ENCODE measurements at places on chromosomes 3 and 15.

DNA sequence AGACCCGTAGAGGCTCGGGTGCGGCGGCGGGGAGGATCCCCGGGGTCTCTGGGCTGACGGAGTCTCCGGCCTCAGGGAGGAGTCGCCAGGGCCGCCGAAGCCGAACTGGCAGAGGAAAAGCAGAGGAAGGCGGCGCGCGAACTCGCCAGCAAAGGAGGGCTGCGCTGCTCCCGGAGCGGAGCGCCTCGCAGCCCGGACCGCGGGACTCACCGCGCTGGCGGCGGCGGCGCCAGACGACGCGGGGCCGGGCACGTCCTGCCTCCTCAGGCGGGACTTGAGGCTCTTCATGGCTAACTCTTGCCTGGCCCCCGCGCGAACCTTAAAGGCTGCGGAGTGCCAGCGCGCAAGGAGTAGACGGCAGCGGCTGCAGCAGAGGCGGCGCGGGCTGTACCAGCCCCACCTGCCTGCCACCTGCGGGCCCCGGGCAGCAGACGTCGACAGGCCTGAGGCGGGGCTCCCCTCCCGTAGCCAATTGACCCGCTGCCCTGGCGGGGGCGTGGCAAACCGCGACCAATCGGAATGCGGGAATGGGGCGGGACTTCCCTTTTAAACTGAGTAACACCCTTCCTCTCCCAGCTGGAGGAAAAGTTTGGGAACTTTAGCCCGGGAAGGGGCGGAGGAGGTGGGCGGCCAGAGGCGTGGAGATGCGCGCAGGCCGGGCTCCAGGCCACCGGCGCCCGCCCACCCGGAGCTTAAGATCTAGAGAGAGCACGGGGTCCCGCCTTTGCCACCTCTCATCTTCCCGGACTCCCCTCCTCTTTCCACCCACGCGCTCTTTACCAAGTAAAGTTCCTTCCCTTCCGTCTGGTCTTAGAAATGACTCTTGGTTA, at the start of gene UACA:
UACA (minus strand) TSS at position 439 of the 830 bp plus-strand sequence; CDS start at position 288, 151 bp downstream.
- DNase-seq = peak; percentile 92

DNA sequence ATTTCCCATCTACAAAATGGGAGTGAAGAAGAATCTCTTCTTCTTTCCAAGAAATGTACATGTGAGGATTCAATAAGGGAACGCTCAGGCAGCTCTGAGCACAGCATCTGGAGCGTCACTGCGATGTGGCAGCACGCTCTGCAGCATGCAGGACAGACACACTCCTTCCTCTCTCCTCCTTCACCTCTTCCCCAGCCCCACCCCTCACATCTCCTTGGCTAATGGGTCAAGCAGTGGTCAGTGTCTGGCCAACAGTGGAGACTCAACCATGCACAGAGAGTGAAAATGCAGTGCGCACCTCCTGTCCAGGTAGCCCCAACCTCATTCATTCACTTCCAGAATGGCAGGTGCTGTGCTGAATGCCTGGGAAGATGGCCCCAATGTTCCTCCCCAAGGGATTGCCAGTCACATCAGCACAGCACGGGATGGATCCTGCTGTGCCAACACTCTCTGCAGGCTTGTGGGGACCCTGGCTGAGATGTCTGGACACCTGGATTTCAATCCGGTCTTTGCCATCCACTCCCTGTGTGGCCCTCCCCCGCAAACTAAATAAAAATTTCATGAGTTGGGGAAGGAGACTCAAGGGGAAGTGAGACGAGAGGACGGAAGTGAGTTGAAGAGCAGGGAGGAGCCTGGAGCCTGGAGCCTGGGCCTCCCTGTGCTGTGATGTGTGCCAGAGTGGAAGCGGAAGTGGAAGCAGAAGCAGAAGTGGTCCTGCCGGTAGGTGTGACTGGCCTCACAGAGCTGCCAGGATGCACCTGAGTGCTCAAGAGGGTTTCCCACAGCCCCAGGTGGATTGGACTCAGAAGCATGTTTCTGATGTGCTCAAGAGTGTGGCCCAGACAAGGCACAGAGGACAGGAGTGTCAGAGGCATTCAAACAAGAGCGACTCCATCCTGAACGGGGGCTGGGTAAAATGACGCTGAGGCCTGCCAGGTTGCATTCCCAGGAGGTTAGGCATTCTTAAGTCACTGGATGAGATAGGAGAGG, 163.9 kb downstream of the SMAD6 start:
- no peak for DNase-seq

DNA sequence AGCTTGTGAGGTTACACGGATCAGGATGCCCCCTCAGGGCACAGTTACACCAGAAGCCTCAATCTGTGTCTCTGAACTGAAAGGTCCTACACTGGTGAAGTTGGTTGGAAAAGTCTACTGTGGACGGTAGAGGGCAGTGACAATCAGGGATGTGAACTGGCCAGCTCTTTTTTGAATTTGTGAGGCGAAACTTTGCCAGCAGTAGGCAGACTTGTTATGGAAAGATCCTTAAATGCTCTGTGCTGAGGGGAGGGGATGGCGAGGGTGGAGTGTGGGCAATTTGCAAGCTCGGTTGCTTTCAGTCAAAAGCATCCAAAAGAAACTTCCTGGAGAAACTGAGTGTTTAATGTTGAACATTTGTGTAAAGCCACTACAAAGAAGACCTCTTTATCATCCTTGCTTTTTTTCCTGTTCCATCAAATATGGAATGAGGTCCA, 127.4 kb upstream of the ABHD17C start:
- DNase-seq = no peak

- DNase-seq = no peak
Measured at GRCh38 chr15:49287481-49287880, 117.4 kb downstream of the GALK2 start.

DNA sequence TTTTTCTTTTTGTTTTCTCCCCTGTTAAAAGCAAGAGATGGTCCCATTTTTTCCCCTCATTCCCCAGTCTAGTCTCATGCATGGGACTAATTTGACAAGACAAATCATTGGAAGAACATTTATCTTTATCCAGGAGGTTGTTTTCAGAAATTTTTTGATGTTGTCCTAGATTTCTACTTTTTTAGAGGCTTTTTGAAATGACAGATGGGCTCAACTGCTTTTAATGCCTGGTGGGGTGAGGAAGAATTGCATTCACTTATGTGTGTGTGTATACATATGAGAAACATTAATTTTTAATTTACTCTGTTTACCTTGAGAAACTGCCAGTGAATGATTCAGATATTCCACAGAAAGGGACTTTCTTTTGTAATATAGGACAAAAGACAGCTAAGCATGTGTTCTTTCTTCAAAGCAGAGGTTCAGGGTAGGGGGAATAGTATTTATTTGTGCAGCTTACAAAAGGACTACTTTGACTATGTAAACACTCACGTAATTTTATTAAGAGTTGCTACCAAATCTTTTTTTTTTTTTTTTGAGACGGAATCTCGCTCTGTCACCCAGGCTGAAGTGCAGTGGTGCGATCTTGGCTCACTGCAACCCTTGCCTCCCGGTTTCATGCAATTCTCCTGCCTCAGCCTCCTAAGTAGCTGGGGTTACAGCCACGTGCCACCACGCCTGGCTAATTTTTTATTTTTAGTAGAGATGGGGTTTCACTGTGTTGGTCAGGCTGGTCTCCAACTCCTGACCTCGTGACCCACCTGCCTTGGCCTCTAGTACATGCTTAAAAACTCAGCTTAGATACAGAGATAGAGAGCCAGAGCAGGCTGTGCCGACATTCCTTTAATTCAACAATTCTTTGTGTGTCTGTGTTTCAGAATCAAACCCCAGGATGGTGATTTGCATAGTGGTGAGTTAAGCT, 130.1 kb upstream of the RARB start:
- DNase-seq = no peak

DNA sequence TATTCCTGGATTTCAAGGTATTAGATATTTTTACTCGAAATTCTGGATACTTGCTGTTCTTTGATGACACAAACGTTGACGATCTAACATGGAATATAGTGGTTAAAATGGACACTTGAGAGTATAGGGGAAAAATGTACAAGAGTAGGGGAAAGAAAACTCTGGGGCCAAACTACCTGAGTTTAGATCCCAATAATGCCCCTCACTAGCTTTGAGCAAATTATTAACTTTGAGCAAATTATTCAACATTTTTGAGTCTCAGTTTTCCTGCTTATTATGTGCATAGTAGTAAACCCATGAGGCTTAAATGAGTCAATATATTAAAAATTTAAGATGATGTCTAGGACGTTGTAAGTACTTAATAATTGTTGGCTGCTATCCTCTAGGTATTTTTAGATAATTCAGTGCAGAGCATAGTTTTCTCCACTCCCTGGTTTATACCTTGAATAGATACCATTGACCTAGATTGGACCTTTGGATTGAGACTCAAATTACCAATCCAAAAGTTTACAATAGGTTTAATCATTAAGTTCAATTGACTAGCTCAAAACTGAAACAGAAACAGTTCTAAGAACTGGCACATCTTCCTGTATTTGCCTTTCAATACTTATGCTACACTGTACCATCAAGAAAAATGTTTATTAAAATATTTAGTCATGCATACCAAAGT, 4.5 kb downstream of the ADGRG7 start:
- no peak for DNase-seq

- no peak for DNase-seq
Measured at GRCh38 chr15:67059127-67059553, 6.3 kb upstream of the SMAD3 start.

GRCh38 chr3:160665231-160665630, 11.7 kb upstream of the ARL14 start:
- no peak for DNase-seq

- DNase-seq = no peak
Measured at GRCh38 chr15:78387246-78388037, 47.3 kb downstream of the CRABP1 start.

GRCh38 chr15:74390647-74391288, 23.3 kb upstream of the CYP11A1 start:
- DNase-seq = no peak

DNA sequence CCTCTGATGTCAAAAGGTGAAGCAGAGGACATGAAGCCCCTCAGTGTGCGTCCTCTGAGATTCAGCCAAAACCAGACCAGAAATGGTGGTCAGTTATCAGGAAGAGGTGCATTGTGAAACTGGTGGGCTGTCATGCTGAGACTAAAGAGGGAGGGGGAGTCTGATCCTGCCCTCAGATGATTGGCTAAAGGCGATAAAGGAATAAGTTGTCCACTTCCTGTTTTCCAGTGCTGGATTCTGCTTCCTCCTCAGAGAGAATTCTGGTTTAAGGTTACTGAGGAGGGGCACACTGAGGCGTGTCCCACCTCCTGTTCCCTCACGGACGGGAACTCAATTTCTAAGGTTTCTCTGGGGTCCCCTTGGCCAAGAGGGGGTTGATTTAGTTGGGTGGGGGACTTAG, 97.0 kb upstream of the UBE3A start:
- no peak for DNase-seq

GRCh38 chr3:47291158-47291753, 8.5 kb downstream of the KLHL18 start:
- no peak for DNase-seq

GRCh38 chr15:91887321-91887720, 33.8 kb downstream of the SLCO3A1 start:
- peak; percentile 71 for DNase-seq

DNA sequence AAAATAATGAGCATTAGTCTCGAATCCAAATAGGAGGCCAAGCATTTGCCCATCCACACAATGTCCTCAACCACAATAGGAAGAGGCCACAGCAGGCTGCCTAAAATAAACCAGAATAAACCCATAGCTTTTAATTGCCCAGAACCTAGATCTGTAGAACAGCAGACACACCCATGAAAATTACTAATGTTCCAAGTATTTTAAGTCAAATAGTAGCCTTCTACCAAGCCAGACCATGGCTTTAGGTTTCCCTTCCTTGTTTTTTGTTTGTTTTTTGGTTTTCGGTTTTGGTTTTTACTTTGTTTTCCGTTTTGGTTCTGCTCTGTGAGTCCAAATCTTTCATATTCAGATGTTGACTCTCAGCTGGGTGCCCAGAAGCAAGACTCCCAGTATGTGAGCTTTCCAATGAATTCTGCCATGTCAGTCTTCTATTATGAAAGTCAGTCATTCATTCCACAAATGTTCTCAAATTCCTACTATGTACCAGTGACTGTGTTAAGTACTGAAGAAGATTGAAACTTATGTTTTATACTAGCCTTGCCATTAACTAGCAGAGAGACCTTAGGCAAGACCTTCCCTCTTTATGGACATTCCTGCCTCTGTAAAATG, 57.8 kb upstream of the BOC start:
- no peak for DNase-seq

GRCh38 chr3:59381282-59381681, 331.5 kb upstream of the CFAP20DC start:
- DNase-seq = no peak

- DNase-seq = no peak
Measured at GRCh38 chr15:101521591-101521990, 32.1 kb upstream of the PCSK6 start.

Data from hypothalamus (tissue), 51 donors.